ENCODE measurements at places on chromosomes 4 and X.

- no peak for DNase-seq
Observed at GRCh38 chrX:14801136-14801535, 71.7 kb downstream of the FANCB start.

- no peak for DNase-seq
Observed at GRCh38 chr4:101050088-101050836, 297.1 kb downstream of the PPP3CA start.

DNA sequence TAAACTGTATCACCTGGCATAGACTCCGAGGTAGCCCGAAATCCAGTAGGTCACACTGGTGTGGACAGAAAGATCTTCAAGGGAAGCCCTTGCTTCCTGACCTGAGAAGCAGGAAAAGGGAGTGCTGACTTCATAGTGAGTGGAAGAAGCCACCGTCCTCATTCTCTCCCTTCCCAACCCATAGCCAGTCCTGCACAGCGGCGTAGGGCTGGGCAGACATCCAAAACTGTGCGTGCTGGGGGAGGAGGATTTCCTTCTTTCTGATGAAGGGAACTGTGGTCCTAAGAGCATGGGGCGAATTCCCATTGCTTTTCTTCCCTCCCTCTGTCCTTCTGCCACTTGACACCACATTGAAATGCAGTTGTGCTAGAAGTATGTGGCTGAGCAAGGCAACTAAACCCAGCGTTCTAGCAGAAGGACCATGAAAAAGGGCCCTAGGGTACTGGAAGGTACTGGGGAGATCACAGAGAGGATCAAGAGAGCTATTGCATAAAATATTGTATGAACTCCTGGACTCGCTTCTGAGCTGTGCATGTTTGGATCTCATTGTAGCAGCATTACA is 66.9 kb downstream of the STOX2 start:
- no peak for DNase-seq

DNA sequence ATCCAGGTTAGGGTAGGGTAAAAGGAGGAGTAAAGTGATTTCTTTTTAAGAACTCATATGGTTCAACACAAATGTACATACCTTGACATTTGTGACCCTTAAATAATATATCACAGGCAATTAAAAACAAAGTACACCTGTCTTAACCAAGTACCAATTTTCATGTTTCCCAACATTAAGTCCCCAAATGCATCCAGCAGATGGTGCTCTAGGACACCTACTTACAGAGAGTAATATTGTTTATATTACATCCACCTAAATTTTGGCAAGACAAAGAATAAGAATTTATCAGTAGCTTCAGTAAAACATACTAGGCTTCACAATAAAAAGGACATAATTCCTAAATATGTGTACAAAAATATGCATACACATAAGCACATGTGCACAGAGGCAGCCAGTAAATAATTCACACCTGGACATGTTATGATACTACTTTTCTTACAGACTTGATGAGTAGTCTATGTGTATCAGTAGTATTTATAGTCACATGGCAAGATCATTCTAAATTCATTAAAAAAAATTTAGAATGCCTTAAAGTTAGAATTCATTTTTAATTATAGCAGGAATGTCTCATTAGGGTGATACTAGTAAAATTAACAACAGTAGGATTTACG is 219.7 kb downstream of the DCLK2 start:
- DNase-seq, result no peak

- no peak for DNase-seq
Observed at GRCh38 chr4:62523256-62523655, 1323.1 kb downstream of the ADGRL3 start.

- no peak for DNase-seq
Observed at GRCh38 chrX:45788941-45789348, 588.3 kb upstream of the DIPK2B start.

- DNase-seq, result no peak
Observed at GRCh38 chrX:136390921-136391320, 90.2 kb downstream of the ADGRG4 start.

DNA sequence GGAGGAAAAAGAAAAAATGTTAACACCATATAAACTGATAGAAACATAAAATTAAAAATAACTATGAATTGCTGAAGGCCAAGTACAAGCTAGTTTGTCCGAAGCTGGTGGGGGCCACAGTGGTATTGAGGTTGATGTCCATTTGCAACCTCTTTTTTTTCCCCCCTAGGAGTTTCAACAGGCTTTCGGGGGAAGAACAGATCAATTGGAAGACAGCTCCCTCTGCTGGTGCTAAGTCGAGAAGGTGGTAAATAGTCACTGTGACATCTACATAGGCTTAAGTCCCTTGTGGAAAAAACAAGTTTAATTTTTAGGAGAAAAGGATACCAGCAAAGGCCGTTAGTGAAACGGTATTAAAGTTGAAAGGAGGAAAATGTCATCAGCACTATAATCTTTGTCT is 115.7 kb upstream of the ZXDA start:
- DNase-seq, result no peak

DNA sequence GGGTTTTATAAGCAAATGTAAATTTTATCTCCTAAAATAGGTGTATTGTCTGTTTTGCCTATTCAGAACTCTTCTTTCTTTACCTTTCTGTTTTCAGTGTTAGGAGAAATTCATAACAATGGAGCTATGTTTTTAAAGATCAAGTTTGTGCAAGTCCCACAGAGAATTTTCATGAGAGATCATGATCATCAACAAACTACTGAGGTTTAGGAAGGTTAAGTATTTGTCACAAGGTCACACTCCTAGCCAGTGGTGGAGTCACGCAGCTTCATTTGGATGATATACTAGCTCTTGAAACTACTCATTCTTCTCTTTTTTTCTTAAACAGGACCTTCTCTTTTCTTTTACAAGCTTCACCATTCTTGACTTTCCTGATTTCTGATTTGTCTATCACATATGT is 892.6 kb upstream of the FRG1 start:
- DNase-seq, result no peak

Measured in activated CD8-positive, alpha-beta memory T cell treated with anti-CD3 and anti-CD28 coated beads for 1 hour (primary cell).